ENCODE measurements at places on chromosomes 5 and 9.

- no peak for DNase-seq
Measured at GRCh38 chr5:112669328-112669963, 68.2 kb upstream of the APC start.

GRCh38 chr9:14500705-14501104 is 186.8 kb upstream of the NFIB start:
- no peak for DNase-seq

DNA sequence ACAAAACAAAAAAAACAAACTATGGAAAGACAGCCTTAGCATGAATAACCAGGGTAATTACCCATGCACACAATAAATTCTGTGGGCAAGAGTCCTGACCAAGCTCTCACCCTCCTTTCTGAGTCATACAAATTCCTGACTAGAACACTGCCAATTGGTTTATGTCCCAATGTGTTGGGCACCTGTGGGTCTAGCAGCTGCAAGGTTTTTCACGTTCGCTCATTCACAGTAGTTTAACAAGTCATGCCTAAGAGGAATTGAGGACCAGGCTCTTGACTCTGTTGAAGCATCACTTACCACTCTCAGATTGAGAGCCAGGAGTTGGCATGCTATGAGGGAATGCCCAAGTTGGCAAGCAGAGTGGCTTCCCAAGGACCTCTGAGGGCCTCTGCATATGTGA is 205.5 kb upstream of the SLC24A2 start:
- no peak for DNase-seq

DNA sequence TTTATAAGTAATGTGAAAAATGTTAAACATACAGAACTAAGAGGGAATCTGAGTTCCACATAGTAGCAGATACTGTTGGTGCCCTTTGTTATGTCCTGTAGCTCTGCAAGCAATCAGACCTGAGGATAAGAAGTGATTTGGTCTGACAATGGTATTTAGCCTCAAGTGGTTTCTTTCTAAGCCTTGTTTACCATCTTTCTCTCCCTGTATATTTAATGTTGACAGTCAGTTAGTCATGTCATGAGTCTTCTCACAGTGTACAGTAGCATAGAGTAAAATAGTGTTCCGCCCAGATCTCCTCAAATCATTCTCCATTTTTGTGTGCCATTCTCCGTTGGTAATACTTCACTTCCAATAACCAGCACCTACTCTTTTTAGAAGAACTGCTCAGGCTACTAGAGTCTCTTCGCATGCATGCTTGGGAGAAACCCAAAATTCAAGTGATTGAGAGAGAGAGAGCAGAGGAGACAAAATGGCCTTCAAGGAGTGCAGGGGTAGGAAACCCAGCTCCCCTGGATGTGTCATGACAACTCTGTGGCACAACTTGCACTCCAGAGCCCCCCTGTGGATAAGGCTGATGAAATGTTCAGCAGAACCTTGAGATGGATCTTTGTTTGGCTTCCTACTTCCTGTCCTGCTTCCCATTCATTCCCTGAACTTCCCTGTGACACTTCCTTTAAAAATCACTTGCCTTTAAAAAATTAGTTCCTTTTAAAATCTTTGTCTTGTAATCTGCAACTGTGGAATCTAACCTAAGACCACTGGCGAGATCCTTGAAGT is 129.2 kb upstream of the FST start:
- no peak for DNase-seq

DNA sequence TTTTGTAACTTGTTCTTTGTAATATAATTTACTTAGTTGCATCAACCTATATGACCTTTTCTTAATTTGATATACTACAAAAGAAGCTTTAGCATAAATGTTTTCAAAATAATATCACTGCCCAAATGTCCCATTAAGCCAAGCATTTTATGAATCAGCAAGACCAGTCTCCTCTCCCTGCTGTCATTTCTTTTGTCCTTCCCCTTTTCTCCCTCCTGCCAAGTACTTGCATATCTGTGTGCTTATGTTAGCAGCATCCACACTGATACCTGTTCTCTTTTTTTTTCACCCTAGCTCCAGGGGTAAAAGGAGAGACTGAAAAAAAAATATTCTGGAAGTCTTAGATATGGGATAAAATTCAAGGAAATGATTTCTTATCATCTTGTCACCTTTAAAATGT is 69.7 kb downstream of the ZSWIM6 start:
- no peak for DNase-seq

DNA sequence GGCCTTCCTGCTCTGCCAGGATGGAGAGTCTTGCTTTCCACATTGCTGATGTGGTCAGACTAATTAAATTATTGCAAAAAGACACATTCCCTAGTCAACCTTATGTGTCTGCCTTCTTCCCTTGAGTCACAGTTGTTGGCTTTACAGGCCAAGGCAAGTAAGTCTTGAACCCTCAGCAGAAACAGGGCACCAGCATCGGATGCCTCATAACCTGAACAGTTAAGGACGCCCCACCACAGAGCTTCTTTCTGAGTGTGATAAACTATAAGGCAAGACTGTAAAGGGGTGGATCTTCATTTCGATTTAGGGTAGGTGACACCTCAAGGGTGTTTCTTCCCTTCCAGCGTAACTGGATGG is 670 bp upstream of the KIF2A start:
- DNase-seq, result no peak

DNA sequence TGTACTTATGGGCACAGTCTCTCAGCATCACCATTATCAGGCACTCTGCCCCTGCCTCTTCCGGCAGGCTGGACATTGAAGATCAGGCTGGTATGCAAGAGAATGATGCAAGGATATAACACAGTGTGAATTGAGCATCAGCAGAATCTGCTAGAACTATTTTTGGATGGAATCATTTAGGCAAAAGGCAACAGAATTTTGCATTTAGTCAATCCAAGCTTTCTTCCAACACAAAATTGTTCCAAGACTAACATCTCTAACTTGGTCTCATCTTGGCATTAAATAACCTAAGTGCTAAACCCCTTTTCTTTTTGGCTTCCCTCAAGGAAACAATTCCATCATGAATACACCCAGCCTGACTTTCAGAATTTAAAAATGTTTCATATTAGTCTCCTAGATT is 339.9 kb downstream of the PRELID2 start:
- no peak for DNase-seq

DNA sequence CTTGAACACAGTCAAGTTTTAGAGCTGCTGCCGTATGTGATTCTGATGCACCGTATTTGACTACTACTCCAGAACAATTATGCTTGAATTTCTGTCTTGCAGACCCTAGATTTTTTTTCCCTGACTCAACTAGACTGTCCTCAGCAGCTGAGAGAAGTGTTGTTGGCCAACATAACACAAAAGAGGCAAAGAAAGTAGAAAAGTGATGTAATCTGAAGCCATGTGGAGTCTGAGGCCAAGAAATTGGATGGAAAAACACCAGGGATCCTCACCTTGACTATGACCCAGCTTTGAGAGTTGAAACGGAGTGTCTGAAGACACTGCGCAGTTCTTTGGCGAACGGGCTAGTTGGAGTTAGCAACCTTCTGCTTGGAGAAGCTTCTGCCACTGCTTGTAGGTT is 36.3 kb upstream of the FGF1 start:
- DNase-seq, result no peak
